Naive thymus-derived CD8-positive, alpha-beta T cell (primary cell): ENCODE measurements at places on chromosomes 13 and 19. TPM values are rescaled to one million over a fixed set of nuclear protein-coding genes. Genes with fewer than 3 reads are reported as not detected.

GRCh38 chr13:39245688-39246087, 207.4 kb downstream of the NHLRC3 start:
- peaks cover 15% of the 10 kb centered on the region for H3K27me3 ChIP-seq
- no peak for DNase-seq
- H3K27ac ChIP-seq = no peak overlapping the region
- H3K36me3 ChIP-seq = no peaks in the 10 kb centered on the region
- H3K4me3 ChIP-seq = no peak overlapping the region

- no peaks in the 10 kb centered on the region for H3K27me3 ChIP-seq
- H3K36me3 ChIP-seq = peaks cover 14% of the 10 kb centered on the region
- DNase-seq = no peak
- no peak overlapping the region for H3K4me3 ChIP-seq
- H3K4me1 ChIP-seq = no peaks in the 10 kb centered on the region
- H3K27ac ChIP-seq = no peak overlapping the region
Measured at GRCh38 chr19:44517146-44517545, 12.3 kb downstream of the CEACAM20 start.

GRCh38 chr19:39144290-39145071, 18.9 kb downstream of the PAK4 start:
- peaks cover 3% of the 10 kb centered on the region for H3K36me3 ChIP-seq
- H3K27me3 ChIP-seq = no peaks in the 10 kb centered on the region
- H3K4me3 ChIP-seq = no peak overlapping the region
- H3K4me1 ChIP-seq = peaks cover 17% of the 10 kb centered on the region
- DNase-seq = no peak
- no peak overlapping the region for H3K27ac ChIP-seq

DNA sequence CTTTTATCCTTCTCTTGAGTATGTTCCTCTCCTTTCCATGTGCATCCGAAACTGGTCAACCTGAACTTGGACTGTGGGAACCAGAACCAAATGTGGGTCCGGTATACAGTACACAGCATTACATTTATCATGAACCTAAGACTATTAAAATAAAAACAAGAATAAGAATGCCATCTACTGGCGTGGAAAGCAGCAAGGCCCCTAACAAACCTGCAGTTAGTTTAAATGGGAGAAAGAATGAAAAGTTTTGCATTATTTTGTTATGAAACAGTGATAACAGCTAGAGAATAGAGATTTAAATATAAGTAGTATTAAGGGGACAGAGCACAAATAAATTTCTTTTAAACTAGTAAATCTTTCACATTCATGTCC, 159.5 kb downstream of the RBM26 start:
- H3K4me1 ChIP-seq = no peaks in the 10 kb centered on the region
- DNase-seq = no peak
- H3K27ac ChIP-seq = no peak overlapping the region
- H3K36me3 ChIP-seq = no peaks in the 10 kb centered on the region

Gene FAM187B
- not detected for total RNA-seq
